ENCODE measurements at places on chromosomes 3 and 15.

GRCh38 chr3:99246010-99246654 lies 344.6 kb upstream of the DCBLD2 start:
- no peak for DNase-seq

GRCh38 chr3:111302063-111302462 lies 230.4 kb downstream of the NECTIN3 start:
- no peak for DNase-seq

DNA sequence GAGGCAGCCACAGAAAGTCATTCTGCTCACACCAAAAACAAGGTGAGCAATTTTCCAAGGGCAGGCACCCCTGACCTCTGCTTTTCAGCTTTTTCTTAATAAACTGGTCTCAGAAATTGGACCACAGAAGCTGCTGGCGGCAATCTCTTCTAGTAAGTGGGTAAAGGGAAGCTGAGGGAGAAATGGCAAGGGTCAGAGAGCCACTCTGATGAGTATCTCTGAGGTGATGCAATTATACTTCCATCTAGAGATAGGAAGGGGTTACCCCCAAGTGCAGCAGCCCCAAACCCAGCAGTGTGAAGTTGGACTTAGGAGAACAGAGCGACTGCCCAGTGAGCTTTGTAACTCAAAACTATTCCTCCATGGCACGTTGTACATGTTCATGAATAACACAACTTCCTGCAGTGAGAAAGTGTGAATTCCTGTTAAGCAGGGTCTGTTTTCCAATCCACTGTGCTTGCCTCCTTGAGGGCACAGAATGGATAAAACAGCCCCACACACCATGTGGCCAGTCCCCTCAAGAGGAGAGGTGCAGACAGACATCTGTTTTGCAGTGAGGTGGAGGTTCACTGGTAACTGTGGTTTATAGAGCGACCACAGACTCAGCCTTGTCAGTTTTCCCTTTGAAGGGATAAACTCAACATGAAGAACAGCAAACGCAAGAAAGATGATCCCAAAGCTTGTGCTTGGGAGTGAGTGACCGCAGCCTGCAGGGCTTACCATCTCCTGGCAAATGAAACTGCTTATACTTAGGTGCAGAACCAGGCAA lies 683.4 kb upstream of the CFAP20DC start:
- DNase-seq = no peak

- DNase-seq = no peak
These were observed 18.5 kb upstream of the RIOX2 start for GRCh38 chr3:97990624-97991292.

DNA sequence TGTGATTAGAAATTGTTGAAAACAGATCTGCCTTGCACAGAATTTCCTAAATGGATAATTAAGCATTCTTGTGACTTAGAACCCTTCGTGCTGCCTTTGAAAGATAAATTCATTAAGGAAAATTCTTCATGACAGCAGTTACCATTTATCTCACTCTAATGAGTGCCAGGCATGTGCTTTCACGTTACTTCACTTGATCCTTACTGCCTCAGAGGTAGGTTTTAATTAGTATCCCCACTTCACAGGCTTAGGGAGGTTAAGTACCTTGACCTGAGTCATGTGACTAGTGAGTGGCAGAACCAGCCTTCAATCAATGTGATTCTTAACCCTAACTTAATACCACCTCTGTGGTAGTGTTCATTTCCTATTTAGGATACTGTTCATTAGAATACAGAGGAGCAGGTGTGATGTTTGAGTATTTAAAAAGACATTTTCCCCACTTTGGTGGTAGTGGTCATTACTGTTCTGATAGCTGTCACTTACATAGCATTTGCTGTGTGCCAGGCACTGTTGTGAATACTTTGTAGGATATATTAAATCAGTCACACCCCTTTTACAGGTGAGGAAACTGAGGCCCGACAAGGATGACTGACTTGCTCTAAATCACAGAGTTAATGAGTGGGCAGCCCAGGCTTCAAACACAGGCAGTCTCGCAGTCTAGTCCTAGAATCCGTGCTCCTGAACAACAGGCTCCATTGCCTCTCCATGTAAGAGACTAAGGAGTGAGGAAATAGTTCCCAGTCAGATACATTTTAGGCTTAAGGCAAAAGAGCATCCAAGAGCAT lies 57.9 kb downstream of the RLBP1 start:
- no peak for DNase-seq

DNA sequence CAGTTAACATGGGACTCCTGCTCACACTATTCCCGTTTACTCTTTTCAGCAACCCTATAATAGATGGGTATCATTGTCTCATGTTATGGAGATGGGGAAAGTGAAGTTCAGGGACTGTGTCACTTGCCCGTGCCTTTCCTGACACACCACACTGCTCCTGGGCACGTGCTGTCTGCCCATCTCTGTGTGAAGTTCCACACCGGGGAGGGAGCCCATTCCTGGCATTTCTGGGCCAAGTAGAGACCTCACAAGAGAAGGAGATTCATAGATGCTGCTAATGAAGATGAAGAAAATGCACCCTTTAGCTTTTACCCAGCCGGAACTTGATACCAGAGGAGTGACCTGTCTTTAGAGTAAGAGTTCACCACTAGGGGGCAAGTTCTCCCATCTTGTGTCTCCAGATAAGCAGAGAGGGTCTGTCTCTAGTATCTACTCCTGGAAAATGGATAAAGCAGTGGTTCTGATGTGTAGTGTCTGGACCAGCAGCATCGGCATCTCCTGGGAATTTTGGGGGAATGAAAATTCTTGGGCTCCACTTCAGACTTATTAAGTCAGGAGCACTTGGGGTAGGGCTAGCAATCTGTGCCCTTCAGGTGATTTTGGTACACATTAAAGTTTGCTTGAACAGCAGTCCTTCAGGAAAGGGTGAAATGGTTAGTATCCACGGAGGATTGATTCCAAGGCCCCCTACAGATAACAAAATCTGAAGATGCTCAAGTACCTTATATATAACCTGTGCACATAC lies 2.0 kb upstream of the TOPBP1 start:
- peak; percentile 78 for DNase-seq

DNA sequence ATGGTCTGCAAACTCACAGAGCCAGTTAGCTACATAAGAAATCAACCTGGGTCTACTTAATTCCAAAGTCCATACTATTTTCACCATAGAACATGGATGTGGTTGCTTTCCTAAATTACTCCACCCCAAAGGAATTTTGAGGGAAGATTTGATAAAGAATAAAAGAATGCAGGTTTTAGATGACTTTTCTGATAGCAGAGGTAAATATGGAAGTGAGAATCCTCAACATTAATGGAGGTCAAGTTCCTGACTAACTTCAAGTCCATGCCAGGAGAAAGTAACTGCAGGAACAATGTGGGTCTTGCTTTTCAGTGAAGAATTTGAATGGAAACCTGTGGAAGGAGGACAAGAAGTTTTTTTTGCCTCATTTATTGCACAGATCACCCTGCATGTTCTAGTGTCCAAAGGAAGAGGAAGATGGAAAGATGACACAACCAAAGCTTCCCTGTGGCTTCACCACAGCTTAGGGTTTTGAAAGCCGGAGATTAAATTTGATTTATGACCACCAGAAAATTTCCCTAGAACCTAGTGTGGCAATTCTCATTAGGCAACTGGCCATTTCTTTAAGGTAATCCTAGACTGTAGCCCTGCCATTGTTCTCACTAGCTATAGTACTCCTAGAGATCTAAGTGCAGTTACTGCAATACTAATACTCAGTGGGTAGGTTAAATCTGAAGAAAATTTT lies 429.7 kb downstream of the RAP2B start:
- peak; percentile 74 for DNase-seq

- no peak for DNase-seq
These were observed 12.2 kb upstream of the IDH2 start for GRCh38 chr15:90114451-90114901.

DNA sequence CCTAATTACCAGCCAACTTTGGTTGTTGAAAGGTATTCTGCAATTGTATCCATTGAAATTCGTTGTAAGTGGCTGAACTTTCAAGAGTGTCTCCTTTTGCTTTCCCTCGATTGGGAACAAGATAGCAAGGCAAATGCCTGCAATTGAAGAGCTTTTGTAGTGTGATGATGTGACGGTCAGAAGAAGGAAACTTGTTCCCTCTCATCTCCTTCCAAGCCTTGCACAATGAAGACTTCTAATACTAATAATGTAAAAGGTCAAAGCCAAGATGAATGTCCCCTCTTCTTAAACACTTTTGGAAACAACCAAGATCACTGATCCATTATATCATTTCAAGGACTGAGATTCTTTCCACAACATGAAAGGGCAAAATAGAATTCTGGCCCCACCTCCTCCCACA lies 101.9 kb upstream of the LMCD1 start:
- DNase-seq = no peak

GRCh38 chr15:43102187-43102586 lies 3.7 kb downstream of the UBR1 start:
- DNase-seq = no peak

- DNase-seq = no peak
These were observed 17.5 kb upstream of the ALDH1A3 start for GRCh38 chr15:100862162-100862561.

DNA sequence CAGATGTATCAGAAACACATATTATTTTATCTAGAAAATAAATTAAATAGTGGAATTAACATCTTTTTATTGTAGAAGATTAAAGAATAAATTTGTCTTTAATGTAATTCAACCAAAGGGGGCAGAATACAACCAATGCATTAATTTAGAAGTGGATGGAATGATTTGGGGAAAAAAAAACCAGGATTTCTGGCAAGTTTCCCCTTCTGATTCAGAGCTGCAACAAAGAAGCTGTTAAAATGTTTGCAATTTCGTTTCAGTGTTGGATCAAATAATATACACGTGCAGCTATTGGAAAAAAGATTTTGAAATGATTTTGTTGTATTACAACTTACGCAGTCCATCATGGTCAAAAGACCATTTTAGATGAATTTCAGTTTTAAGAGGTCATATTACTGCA lies 71.6 kb upstream of the ZNF280D start:
- DNase-seq = no peak

GRCh38 chr3:50262778-50263177 lies 6.2 kb upstream of the SEMA3B start:
- no peak for DNase-seq
